NCI-H2171 treated with DMSO at 0.1 percent for 48 hours (cell line): ENCODE measurements at places on chromosomes 12 and 14.
A peak's percentile ranks its signal among the peaks of the same experiment; 100 is the strongest.

DNA sequence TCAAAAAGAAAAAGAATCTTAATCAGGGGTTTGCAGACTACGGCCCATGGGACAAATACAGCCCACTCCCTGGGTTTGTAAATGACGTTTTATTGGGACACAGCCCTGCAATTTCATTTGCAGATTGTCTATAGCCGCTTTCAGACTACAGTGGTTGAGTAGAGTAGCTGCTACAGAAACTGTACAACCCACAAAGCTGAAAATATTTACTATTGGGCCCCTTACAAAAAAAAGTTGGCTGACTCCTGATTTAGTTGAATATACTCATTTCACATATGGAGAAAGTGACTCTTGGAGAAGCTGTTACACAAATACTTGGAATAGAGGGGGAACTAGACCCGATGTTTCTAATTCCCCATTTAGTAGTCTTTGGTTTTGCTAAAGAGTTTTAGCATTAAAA, 162.5 kb upstream of the NOS1 start:
- no peak for DNase-seq

DNA sequence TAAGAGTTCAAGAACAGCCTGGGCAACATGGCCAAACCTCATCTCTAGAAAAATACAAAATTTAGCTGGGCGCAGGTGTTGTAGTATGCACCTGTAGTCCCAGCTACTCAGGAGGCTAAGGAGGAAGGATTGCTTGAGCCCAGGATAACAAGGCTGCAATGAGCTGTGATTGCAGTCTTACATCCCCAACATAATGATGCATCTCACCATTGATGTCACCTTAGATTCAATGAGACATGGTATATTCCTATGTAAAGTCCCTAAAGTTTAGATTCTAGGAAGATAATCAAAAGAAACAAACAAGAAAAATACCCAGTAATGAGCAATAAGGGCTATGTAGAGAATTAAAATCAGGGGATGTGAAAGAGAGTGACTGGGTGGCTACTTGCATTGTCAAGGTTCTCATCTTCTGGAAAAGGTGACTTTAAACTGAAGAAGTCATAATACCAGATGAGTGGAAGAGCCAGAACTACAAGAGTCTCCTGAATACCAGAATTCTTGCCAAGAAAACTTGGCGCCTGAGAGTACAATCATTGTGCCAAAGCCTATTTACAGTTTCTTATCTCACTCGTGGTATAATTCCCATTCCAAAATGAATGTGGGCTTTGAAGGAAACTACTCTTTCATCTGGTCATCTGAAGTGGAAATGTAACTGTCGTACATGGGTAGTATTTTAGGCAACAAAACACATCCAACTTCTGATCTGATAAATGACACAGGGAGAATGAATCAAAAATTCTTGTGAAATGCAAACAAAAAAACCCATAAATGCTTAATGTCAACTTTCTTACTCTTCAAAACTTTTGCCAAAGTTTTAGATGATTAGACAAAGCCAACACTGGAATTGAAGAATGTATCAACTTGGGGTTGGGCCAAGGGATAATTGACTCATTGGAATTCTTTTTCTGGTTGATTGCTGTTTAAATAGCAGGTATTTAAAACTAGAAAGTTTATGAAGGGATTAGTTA, 81.1 kb upstream of the ST8SIA1 start:
- DNase-seq = no peak

DNA sequence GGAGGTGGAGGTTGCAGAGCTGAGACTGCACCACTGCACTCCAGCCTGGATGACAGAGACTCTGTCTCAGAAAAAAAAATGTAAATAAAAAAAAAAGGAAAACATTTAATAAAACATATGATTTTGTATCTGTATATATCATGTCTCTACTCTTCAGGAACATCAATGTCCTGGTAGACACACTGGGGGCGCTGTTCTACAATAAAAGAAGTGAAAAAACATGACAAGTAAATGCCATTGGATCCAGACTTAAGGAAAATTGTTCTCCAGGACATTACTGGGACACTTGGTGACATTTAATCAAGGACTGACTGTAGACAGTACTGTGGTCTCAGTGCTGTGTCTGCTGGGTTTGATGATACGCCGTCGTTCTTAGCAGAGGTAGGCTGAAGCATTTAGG, 15.5 kb upstream of the KLC1 start:
- DNase-seq = no peak

GRCh38 chr12:57101892-57102695, 9.1 kb downstream of the STAT6 start:
- DNase-seq = no peak

DNA sequence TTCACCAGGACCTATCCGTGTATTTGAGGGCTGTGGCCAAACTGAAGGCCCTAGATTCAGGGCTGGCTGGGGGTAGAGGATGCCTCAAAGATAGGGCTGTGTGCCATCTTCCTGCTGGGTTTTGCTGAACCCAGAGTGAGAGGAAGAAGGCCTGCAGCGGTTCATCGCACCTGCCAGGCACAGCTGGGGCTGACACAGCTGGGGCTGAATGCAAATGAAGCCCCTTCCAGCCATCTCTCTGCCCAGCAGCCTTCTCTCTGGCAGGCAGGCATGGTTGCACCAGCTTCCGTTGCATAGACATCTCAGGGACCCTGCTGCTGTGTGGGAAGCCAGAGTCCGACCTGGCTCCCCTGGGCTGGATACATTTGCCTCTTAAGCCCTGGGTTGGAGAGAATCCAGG, 152.4 kb downstream of the TSPAN9 start:
- DNase-seq = no peak

DNA sequence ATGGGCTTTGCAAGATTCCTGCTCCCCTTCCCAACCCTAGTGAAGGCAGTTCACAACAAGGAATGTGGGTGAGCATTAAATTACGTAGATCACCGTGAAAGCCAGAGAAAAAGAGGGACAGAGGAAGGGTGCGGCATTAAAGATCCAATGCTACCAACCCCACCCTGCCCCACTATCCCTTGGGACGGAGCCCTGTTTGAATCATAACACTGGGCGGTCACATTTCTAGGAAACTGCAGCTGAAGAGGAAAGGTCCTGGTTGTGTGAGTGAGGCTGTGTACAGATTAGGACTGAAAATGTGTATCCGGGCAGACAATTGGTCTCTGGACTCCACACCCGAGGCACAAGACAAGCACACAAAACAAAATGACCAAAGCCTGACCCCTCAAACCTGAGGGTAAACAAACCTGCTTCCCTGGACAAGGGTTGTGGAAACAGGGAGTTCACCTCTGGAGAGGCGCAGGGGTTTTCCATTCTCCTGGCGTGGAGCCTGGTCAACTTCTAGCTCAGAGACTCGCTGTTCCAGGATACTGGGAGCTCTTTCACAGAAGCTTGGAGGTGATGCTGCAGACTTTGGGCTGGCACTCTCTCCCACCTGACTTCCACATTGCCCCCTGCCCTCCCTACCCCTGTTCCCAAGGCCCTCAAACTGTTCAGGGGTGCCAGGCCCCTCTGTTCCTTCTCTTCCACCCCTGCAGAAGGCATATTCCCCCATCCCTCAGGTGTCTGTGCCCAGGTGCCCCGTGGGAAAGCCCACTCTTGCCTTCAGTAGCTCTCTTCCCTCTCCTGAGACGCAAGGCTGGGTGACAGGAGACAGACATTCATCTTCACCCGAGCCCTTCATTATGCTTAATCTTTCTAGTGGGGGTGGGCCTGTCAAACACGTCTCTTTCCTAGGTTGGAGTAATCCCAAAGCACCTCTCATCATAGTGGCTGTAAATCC, 16.5 kb downstream of the NINJ2 start:
- DNase-seq = no peak

GRCh38 chr14:53982546-53982945, 25.9 kb upstream of the BMP4 start:
- DNase-seq = no peak

DNA sequence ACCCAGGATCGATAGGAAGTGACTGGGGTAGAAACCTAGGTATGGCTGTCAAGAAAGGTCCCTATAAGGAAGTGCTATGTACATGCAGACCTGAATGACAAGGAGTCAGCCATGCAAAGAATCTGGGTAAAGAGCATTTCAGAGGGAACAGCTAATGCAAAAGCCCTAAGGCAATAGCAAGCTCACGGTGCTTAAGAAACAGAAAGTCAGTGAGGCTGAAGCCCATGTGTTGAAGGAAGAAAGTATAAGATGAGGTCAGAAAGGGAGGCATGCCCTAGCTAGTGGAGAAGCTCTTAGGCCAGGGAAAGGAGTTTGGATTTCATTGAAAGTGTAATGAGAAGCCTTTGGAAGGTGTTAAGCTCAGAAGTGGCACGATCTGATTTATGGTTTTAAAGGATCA, 6.0 kb upstream of the ADCY6 start:
- DNase-seq = no peak

GRCh38 chr14:75123991-75124390, 2.9 kb downstream of the NEK9 start:
- DNase-seq = no peak

- no peak for DNase-seq
Measured at GRCh38 chr14:104373855-104374717, 205.5 kb upstream of the C14orf180 start.

DNA sequence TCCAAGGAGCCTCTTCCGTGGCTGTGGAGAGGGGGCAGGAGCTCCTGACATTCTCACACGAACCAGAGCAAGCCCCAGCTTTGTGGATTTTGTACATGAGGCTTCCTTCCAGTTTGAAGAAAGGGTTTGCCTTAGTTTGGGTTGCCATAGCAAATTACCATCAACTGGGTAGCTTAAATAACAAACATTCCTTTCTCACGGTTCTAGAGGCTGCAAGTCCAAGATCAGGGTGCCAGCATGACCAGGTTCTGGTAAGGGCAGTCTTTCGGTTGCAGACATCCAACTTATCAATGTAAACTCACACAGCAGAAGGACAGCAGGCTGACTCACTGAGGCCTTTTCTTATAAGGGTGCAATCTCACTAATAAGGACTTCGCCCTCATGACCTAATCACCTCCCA, 25.9 kb upstream of the STAB2 start:
- DNase-seq = no peak

- no peak for DNase-seq
Measured at GRCh38 chr12:110253176-110253575, 27.9 kb upstream of the ATP2A2 start.

GRCh38 chr14:95711476-95712176, 2.3 kb downstream of the TCL1A start:
- no peak for DNase-seq

DNA sequence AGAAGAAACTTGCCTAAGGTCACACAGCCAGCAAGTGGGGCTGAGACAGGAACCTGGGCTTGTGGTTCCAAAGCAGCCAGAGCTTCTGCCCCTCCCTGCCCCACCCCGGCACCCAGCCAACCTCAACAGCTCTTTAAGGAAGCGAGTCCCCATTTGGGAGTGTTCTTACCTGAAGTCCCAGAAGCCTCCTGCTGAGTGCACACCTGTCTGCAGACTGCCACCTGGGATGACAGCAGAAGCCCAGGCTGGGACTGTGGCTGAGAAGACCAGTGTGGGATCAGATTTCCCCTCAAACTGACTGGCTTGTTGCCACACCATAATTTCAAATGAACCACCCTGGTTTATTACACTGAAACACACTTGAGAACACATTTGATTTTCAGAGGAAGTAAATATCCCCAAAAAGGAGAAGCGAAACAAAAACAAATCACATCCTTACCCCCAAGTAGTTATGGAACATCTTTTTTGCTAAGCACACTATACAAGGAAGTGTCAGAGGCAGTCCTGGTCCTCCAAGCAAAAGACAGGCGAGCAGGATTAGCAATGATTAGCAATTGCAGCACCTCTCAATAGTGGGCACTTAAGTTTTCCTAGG, 6.3 kb upstream of the RIN3 start:
- peak; percentile 99 for DNase-seq

GRCh38 chr14:79328863-79329262, 882.4 kb downstream of the DIO2 start:
- DNase-seq = no peak

GRCh38 chr14:102007916-102008418, 43.6 kb downstream of the DYNC1H1 start:
- DNase-seq = no peak

GRCh38 chr14:100103250-100104005, 38.2 kb downstream of the EVL start:
- DNase-seq = no peak

DNA sequence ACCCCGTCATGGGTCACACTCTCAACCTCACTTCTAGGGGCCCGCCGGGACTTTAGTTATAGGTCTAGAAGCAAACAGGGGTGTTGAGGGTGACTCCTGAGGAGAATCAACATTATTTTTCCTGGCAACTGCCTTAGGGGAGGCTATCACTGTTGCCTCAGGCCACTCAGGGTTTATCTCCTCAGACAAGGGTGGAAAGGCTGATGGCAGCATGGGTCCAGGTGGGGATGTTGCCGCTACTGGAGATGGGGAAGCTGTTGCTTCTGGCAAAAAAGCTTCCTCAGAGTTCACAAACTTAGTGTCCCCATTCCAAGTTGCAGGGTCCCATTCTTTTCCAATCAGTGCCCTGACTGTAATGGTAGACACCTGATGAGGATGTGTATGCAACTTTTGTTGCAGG, 467.4 kb upstream of the RGS6 start:
- DNase-seq = no peak

DNA sequence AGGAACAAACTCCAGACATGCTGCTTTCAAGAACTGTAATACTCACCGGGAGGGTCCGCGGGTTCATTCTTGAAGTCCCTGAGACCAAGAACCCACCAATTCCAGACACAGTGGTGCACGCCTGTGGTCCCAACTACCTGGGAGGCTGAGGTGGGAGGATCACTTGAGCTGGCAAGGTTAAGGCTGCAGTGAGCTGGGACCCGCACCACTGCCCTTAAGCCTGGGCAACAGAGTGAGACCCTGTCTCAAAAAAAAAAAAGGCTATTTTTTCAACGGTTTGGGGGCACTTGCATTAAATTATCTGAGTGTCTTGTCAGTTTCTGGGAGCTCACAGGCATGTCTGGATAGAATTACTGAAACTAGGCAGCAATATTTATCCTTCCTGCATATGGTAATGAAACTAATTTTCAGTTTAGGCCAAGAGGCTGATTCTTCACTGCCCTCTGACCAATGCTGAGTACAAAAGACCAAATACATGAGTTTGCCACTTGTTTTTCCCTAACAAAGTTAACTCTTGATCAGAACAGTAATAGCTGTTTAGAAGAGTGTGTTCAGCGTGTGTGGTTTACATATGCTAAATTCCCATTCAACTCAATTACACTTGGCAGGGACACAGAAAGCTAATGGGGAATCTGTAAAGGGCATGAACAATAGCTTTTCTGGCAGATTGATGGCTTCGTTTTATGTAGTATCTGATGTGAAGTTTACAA, 65.8 kb upstream of the RASSF3 start:
- peak; percentile 55 for DNase-seq

DNA sequence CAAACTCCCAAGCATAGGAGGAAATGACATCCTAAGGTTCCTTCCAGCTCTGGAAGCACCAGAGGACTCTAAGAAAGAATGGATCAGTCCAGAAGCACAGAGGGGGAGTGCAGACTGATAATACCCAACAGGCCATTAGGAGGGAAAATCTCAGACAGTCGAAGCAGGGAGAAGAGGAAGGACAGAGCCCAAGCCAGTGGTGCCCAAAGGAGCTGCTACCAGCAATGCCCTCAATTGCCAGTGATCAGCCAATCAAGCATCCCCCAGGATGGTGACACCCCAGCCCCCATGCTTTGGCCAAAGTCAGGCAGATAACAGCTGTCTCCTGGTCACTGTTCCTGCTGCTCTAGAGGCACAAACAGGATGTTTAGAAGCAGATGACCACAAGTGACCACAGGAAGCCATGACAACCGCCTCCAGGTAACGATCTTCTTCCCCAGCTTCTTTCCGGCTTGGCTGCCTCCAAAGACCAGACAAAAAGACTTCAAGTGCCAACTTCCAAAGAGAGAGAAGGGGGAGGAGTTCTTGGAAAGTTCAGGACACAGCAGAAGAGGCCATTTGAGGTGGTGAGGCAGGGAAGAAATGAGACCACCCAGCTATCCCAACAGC, 16.2 kb downstream of the PXN start:
- DNase-seq = no peak

GRCh38 chr12:112087055-112087850, 21.3 kb downstream of the NAA25 start:
- DNase-seq = no peak
